AG09319 (cell line): ENCODE measurements at places on chromosomes 7 and 10.
A peak's percentile ranks its signal among the peaks of the same experiment; 100 is the strongest.

GRCh38 chr7:78924581-78924980, 528.9 kb downstream of the MAGI2 start:
- no peak for DNase-seq

DNA sequence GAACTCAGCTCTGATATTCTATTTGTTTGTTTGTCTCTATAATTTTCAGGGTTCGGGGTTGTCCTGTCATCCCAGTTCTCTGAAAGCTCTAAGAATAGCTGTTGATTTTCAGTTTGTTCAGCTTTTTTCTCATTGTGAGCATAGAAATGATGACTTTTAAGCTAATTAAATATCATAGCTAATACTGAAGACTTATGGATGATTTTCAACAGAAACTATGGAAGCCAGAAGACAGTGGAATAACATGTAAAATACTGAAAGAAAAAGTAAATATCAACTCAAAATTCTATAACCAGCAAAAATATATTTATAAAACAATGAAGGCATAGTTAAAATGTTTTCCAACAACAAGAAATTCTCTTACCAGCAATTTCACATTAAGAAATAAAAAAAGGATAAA, 96.4 kb upstream of the ETV1 start:
- no peak for DNase-seq

DNA sequence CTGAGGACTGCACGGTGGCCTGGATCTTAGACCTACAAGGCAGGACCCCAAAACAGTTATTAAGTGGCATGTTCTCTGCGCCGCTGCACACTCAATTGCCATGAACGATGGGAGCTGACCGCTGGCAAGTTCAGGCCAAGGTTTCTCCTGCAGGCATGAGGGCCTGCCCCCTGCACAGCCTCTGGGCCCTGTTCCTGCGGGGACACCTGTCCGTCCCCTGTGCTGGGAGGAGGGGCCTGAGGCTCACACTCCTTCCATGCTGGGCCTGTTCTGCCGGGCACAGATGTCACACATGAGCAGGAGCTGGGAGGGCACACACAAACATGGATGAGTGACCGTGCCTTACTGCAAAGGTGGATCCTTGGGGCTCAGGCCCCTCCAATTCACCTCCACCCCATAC, 90.0 kb downstream of the PTPRN2 start:
- DNase-seq: no peak

GRCh38 chr10:45000752-45001380, at the start of gene ZNF22:
ZNF22 (plus strand) TSS chr10:45000923; CDS start chr10:45003369, 2,446 bp downstream.
- no peak for DNase-seq

- DNase-seq: no peak
These were observed 767.2 kb downstream of the TNS3 start for GRCh38 chr7:46814516-46815250.

- DNase-seq: no peak
These were observed 653 bp upstream of the ADRB1 start for GRCh38 chr10:114042895-114043531.

DNA sequence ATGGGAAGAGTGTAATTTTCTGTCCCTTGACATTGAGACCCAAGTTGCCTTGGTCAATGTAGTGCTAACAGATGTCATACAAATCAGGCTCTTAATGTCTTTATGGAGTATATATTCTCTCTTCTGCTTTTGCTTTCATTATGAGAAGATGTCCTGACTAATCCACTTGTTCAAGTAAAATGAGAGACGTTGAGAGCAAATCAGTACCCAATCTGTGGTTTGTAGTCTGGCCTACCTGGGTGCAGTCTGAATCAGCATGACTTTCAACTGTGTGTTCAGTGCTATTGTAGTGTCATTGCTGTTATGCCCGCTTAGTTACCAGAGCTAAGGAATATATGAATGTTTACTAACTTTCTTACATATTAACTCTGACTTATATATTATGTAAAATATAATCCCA, 612.4 kb downstream of the ANKRD7 start:
- no peak for DNase-seq

DNA sequence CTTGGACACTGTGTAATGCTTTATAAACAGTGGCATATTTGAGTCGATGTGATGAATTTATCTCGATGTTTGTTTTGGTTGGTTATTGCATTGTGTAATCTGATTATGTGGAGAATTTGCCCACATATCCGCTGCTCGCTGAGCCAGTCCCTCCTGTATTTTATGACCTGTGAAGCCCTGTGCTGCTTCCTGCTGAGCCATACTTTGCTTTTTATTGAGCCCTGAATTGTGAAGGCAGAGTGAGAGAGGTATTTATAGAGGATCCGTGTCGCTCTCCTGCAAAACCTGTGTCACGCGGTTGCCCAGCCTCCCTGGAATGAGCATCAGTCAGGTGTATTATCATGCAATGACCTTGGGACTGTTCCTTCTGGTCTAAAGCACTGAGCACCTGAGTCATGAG, 253.7 kb downstream of the ARHGAP21 start:
- DNase-seq: no peak

GRCh38 chr10:95312257-95312656, 21.5 kb upstream of the PDLIM1 start:
- DNase-seq: no peak

DNA sequence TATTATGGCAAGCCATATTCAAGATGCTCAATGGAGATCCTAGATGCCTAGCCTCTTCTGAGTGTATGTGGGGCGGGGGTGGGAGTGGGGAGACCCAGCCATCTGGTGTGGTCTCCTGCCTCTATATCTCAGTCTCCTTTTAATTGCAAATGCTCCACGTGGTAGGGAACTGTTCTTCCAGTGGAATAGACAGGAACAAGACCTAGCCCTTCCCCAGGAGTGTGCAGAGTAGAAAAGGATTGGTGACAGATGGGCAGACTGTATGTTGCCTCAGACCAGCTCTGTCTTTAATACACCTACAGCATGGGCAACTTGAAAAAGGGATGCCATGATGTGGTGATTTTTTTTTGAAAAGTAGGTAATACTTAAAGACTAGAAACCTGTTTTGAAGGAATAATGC, 12.6 kb downstream of the CYP3A5 start:
- DNase-seq: no peak

- DNase-seq: no peak
These were observed 7.1 kb downstream of the MICALL2 start for GRCh38 chr7:1452205-1452604.

DNA sequence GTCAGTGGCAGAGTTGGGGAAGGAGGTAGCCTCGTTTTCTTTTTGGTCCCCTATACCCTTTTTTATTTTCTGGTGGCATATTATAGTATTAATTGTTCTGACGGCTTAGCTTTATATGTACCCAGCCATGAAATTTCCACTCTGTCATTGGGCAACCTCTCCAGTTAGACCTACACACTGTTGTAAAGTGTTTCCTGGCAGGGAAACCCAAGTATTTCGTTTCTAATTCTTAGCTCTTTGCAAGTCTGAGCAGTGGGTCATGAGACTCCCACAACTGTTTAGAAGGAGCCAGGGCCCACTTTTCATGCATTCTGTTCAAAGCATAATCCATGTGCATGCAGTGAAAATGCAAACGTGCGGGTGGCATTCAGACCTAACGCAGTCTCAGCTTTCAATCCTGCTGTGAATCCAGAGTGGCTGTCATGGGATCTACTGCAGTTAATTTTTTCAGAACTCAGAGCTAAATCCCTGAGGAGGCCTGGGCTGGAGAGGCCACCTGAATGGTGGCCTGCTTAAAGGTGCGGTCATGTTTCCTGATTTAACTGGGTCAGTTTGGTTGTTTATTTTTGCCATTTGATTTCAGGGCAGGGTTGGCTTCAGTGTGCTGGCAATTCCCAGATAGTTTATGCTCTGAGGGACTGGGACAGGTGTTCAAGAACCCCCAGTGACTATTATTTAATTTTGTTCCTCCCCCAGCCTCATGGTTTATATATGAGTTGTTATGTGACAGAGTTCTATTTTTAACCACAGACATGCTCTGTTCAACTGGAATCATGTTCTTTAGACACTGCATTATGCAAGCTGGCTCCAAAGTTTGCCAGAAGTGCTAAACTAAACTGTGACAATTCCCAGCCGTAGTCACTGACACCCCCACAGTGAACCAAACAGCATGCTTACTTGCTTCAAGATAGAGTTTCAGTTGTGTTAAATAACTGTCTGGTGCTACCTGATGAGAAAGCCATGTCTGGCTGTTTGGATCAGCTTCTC, 27.4 kb upstream of the SYPL1 start:
- DNase-seq: no peak

DNA sequence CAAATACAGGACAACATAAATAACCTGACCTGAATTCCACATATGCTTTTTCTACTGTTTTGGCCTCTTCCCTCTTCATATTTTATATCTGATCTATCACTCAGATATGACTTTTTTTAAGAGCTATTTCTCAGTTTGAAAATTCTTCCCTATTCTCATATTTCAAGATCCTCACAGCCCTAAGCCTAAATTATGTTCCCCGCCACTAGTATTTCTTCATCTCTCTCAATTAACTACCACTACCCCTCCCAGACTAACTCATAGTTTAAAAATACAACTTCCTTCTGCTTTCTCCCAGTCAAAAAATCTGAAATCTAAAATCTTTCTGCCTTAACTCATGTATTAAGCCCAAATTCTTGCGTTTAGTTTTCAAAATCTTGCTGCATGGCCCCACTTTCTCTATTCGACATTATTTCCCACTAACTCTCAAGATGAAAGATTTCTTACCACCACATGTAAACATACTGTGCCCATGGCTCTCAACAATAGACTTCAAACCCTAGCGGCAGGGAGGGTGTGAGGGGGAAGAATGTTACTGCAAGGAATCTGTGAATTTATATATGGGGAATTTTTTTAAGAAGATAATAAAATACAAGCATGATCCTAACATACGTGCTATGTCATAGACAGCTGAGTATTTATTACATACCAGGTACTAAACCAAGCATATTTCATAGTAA, 64.6 kb downstream of the TFEC start:
- DNase-seq: no peak

- DNase-seq: no peak
These were observed 80.2 kb downstream of the FAM241B start for GRCh38 chr10:69710008-69710888.

DNA sequence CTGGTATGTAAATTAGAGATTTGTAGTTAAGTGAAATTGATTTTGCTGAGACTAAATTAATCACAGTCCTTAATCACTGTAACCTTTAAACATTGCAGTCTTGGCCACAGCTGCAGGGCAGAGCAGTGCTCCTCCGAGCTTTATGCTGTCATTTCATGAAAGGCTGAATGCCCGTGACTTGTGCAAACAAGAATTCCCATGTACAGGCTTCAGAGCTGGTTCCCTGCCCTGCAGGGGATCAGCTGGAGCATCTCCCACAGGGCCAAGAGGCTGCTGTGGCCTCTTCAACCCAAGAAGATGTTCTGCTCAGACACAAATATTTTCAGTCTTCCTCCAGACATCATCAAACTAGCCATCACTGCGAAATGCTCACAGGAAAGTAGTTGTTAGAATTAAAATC, 419.1 kb downstream of the AUTS2 start:
- DNase-seq: no peak

- DNase-seq: no peak
These were observed 241.5 kb downstream of the PHTF2 start for GRCh38 chr7:78039790-78040776.

DNA sequence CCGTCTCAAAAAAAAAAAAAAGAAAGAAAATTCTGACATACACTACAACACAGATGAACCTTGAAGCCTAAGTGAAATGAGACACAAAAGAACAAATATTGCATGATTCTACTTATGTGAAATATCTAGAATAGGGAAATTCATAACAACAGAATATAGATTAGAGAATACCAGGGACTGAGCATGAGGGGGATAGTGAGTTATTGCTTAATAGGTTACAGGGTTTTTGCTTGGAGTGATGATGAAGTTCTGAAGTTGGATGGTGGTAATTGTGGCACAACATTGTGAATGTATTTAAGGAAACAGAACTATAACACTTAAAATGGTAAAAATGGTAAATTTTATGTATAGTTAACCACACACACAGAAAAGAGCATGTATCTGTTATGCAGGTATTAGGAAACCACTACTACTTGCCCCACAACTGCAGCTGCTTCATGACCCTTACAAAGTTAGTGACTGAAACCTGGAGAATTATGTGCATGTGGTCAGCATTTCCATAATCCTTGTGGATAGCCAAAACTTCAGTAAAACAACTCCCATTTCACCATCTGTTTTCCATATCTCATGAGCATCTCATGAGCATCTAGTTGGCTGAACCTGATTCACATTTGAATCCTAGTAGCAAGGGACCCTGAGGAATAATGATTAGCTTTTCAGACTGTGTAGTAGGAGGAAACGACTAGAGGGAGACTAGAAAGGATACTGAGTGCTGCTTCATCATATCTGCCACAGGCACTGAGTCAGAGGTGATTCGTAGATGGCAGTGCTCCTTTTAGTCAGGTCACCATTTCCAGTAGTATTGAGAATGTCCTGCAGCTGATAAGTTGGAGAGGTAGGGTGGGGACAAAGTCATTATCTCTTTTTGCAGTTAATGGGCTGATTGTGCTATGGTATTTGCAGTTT, 26.3 kb downstream of the SAMD8 start:
- DNase-seq: peak; percentile 64

DNA sequence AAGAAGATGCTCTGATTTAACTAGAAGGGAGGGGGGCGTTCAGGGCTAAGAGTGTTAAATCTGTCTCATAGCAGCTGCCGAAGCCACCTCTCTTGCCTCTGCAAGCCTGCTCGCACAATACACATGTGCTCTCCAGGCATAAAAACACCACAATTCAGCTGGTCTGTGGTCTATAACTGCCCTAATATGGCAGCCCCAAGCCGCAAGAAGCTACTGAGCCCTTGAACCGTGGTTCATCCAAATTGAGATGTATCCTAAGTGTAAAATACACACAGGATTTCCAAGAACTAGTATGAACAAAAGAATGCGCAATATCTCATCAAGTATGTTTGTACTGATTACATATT, 70.8 kb upstream of the FGFR2 start:
- DNase-seq: no peak

DNA sequence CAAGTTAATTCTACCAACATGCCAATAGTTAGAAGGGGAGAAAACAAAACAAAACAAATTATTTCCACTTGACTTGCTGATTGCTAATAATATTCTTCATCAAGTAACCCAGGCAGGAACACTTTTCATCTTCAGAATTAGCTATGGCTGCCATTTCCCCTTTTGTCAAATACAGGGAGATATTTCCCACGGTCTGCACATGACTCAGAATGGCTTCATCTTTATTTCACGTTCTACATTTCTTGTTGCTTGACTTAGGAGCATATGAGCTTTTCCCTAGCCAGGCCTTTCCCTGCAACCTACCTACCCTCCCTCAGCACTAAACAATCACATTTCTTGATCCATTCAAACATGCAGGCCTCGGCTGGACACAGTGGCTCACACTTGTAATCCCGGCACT, 6.5 kb downstream of the CPVL start:
- no peak for DNase-seq
